ENCODE measurements at places on chromosomes 5 and 9.
A peak's percentile ranks its signal among the peaks of the same experiment; 100 is the strongest.

GRCh38 chr5:142735323-142736246, 34.6 kb upstream of the ARHGAP26 start:
- no peak for DNase-seq

- peak; percentile 96 for DNase-seq
Observed at GRCh38 chr9:116387934-116388698, 234.5 kb downstream of the PAPPA start.

DNA sequence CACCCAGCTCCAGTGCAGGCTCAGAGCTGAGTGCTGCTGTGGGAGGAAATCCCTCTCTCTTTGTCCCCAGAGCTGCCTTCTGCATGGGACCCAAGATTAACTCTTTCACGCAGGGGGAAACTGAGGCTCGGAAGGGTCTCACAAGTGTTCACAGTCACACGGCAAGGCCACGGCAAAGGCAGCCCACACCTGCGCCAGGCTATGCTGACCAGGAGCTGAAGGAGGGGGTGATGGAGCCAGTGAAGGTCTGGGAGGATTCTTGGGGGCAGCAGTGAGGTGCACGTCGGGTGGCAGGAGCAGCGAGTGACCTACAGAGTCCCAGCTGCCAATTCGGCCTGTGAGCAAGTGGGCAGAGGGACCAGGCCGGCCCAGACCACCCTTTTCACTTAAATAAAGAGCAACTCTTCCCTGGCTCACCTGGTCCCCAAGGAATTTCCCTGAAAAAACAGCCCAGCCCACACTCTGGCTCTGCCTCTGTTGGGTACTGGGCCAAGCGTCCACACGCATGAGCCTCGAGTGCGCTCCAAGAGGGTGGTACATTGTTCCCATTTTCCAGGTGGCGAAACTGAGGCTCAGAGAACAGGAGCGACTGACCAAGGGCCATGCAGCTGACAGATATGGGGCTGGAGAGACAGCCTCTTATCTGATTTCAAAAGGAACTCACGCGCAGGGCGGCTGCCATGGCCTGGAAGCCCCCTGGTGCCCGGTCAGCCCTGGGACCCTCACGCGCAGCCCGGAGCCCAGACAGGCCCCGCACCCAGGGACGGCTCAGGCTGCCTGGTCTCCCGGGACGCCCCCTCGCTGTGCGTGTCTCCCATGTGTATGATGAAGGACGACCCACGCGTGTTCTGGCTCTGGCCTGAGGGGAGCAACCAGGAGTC, 28.2 kb downstream of the SARDH start:
- no peak for DNase-seq

DNA sequence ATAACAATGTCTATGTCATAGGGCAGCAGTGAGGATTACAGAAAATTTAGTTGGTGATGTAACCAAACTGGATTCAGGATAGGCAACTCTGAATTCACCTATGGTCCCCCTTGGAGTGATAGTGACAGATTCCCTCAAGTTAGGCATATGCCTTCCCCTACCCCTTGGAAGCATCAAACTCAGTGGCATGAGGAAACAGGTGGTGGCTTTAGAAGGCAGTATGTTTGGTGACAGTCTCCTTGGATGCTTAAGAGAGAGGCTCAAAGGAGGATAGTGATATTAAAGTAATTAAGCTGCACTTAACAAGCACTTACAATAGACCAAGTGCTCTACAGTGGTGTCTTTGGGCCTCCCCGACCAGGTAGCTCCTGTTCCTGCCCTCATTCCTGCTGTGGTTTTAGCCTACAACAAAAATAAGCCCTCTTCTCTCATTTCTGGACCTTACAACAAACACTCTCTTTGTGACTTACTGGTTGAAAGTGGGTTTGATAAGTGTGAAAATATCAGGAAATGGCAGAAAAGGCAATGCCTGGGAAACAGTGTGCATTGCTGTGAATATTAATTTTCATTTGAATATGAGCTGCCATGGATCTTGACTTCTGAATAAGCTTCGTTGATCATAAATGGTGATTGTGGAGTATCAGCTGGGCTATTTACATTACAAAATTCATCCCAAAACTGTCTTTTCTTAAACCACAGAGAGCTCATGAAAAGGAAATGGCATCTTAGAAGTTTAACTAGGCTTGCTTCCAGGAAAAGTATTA, 29.2 kb downstream of the NR4A3 start:
- DNase-seq, result no peak

DNA sequence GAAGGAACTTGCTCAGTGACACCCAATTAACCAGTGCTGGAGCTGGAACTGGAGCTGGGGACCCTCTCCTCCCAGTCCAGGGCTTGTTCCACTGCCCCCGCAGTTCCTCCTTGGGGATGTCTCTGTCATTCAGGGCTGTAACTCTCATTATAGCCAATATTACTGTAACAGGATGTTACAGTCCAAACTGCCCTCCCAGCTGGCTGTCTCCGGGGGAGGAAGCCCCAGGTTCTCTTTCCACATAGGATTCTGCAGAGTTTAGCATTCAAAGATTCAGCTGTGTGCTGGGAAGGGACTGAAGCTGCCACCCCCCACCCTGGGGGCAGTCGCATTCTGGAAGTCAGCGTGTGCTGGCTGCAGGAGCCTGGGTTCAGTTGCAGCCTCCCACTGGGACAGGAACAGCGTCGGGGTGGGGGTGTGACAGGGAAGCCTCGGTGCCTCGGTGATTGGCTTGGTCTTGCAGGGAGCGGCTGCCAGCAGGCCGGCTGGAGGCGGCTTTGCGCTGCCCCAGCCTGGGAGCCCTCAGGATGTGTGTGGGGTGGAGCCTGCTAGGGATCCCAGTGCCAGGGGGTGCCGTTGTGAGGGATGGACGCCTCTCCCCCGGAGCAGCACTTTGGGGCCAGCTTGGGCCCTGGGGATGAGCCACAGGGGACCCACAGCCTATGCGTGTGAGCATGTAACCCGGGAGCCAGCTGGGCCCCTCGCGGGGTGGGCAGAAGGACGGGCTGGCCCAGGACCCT, 101.1 kb downstream of the RGS3 start:
- no peak for DNase-seq

- DNase-seq, result no peak
Observed at GRCh38 chr5:176873541-176874172, 25.5 kb downstream of the HK3 start.

GRCh38 chr9:134726722-134727034, 85.1 kb downstream of the COL5A1 start:
- no peak for DNase-seq

GRCh38 chr5:171342362-171343111, 33.5 kb downstream of the TLX3 start:
- DNase-seq, result peak; percentile 46

DNA sequence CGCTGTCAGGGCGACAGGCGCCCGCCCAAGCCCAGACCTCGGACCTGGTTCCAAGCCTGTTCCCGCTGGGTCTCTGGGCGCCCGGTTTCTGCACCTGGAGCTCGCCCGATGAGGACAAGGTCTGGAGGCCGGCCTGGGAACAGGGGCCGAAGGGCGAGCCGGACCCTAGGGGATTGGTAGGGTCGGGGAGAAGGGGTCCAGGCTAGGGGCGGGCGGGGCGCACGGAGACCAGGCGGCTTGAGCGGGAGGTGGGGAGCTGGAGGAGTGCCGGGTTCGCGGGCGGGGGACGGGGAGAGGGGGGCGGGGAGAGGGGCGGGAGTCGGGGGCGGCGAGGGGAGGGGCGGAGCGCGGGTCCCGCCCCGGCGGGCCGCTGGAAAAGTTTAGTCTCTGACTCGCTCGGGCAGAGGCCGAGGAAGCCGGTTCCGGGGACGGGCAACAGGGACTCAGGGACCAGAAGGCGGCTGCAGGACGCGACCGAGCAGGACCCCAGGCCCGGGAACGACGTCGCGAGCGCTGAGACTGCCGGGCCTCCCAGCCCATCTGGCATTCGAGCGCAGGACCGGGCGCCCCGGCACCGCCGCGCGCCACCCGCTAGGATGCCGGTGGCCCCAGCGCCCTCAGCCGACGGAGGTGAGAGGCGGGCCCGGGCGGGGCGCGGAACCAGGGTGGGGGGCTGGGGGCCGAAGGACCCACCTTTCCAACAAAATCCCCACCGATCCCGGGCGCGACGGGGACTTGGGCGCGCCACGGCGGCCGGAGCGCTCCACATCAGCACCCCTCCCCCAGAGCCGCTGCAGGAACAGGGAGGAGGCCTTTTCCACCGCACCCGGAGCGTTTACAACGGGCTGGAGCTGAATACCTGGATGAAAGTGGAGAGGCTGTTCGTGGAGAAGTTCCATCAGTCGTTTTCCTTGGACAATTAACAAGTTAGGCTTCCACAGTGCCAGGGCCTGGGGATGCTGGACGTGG, at the start of gene S1PR3:
Gene S1PR3 (plus strand): TSS at position 403 of the 969 bp plus-strand sequence. CDS start 9,733 bp downstream, outside the sequence.
- no peak for DNase-seq

DNA sequence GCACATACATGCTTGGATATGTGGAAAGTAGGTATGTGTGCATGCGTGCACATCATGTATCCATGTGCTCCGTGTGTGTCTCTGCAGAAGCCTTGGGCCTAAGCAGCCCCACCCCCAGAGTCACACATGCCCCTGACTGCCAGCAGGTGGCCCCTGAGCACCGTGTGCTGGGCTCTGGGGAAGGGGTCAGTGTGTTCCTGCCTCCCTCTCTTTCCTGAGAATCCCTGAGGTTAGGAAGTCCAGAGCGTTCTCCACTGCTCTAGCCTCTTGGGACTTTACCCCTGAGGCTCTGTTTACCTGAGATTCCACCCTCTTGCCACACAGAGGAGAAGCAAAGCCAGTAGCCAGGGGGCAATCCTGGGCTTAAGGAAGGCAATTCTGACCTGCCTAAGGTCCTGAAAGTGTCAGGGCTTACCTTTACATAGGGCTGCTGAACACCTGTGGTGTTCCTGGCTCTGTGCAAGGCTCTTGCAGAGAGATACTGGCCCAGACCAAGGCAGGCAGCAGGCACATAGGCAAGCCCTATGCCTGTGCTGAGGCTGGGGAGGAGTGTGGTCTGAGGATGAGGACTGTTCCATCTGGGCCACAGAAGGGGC, 207.3 kb downstream of the TMEM38B start:
- DNase-seq, result peak; percentile 7

DNA sequence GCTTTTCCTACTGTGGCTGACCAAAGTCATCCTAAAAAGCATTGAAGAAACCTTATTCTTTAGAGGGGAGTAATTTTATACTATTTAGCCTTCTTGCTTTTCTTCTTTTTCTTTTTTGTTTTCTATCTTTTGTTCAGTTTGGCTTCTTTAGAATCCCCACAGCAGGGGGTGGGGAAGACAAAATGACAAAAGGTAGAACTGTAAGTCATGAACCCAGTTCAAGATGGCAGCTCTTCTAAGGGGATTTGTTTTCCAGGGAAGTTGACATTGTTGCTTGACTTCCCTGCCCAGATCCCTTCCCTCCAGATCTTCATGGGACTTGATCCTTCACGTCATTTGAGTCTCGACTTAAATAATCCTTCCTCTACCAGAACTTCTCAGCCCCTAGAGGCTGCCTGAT, 692.4 kb upstream of the DMAC1 start:
- DNase-seq, result no peak

GRCh38 chr5:154679501-154679900, 75.7 kb upstream of the LARP1 start:
- DNase-seq, result no peak

DNA sequence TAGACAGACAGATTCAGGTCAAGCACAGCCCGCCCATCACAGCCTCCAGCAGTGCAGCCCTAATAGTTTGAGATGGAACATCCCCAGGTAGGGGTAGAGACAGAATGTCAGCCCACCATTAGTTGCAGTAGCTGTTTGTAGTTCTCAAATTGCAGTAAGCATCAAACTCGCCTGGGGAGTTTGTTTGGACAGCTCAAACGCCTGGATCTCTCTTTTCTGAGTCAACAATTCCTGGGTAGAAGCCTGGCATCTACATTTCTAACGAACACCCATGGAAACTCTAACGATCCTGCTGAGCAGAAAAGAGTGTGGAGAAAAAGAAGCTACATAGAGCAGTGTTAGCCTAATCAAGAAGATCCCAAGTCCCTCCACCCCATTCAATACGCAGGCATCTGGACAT, 59.4 kb downstream of the ADAMTS16 start:
- DNase-seq, result no peak

GRCh38 chr5:134101686-134102439, 12.6 kb upstream of the TCF7 start:
- peak; percentile 39 for DNase-seq

- no peak for DNase-seq
Observed at GRCh38 chr5:97874491-97874890, 691.4 kb upstream of the RIOK2 start.
